Activated CD8-positive, alpha-beta memory T cell treated with anti-CD3 and anti-CD28 coated beads for 1 hour (primary cell): ENCODE measurements at places on chromosomes 13 and 19.
A peak's percentile ranks its signal among the peaks of the same experiment; 100 is the strongest.

DNA sequence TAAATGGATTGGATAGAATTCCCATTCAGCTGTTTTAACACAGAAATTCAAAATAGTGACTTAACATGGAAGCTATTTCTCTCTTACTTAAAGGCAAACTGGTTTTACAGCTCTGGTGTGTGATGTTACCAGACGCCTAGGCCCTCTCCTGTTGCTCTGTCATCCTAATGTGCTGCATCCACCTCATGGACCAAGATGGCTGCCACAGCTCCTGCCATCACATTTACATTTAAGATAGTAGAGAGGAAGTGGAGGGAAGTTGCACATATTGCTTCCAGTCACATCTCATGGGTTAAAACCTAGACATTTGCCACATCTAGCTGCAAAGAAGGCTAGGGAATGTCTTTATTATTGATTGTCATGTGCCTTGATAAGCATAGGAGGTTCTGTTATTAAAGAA, 157.5 kb downstream of the OXGR1 start:
- no peak for DNase-seq

GRCh38 chr13:21573920-21574712, 29.9 kb downstream of the MICU2 start:
- DNase-seq = no peak

DNA sequence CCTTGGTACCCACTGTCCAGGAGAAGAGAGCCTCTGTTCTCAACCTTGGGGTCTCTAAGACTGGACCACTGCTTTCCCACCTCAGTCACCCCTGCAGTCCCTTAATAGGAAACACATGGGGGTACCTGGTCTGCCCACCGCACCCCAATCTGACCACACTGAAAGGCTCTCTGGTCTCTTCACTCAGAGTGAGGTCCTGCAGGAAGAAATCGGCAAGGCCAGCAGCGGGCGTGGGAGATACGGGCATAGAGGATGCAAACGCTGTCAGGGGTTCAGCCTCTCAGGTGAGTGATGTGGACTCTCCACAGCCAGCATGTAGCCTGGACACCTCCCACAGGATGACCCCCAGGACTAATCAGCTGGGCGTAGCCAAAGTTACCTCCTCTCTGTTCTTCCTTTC, 3.5 kb downstream of the SIGLEC9 start:
- DNase-seq = no peak

GRCh38 chr13:106555631-106556328, 12.2 kb downstream of the ARGLU1 start:
- DNase-seq = no peak

- no peak for DNase-seq
These were observed 3.2 kb downstream of the CEBPA start for GRCh38 chr19:33299051-33299688.

DNA sequence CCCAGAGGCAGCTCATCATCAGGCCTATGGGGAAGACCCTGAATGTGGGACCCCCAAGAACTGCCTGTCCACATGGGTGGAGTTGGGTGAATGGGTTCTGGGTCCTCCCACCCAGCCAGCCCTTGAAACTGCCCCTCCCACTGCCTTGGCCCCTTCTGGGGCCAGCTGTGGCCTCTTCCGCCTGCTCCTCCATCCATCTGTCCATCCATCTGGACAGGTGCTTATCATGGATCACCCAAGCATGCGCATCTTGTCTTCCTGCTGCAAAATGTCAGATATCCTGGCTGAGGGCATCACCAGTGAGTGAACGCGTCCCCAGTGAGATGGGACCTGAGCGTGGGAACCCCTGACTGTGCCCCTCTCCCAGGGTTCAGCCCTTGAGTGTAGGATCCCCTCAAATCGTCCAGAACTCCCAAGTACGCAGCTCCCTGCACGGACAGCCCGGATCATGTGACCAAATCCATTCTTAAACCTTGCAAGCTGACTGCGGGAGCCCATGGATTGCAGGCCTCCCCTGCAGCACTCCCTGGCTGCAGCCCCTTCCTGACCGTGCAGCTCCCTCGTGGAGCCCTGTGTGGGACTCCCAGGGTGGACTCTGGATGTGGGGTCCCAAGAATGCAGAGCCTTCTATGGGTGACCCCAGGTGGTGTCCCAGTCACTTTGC, 2.0 kb downstream of the STXBP2 start:
- no peak for DNase-seq

DNA sequence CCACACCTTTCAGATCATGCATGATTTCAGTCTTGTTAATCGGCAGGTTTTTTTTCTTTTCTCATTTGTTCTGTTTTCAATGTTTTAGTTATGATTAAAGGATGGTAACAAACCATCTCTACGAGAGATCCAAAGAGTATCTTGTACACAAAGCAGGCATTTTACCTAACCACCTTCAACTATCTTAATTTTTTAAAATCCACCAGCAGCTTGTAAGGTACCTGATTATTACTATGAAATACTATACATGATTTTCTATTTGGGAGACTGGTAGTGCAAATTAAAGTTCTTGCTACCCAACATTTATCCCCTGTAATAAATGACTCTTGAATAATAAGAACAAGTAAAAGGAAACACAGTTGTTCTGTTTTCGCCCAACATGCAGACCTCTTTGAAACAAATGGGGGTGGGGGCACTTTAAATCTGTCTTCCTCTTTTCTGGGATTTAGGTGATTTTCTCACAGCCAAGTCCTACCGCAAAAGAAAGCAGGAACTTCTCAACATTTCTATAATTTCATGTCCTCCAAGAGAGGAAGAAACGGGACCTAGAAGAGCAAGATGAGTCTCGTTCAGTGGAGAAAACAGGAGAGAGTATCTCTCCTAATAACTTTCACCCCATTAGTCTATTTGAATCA, 3.6 kb downstream of the POU4F1 start:
- no peak for DNase-seq

GRCh38 chr13:39765801-39766463, 110.5 kb downstream of the COG6 start:
- no peak for DNase-seq

GRCh38 chr19:4707956-4708650, 15.5 kb downstream of the DPP9 start:
- no peak for DNase-seq

GRCh38 chr19:8518536-8518935, 4.6 kb upstream of the ZNF414 start:
- DNase-seq = no peak

- peak; percentile 35 for DNase-seq
These were observed at the start of gene CADM4 for GRCh38 chr19:43639519-43640423. CADM4 (minus strand) TSS chr19:43639850; CDS start chr19:43639790, 60 bp downstream.

DNA sequence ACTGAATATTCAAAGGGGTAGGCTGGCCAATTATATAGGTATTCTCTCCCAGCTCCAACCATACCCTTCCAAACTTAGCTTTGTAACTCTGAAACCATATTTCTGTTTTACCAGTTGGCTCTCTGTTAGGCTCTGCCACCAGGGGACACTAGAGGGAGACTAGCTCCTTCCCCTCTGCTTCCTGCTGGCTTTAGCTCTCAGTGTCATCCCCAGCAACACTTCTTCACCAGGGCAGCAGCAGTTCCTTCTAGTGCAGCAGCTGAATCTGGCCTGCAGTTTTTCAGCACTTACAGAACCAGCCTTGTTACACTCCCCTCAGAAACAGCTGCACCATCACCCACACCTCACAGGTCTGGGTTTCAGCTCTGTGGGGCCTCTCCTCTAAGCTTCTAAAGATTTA, 51.0 kb upstream of the DOCK9 start:
- no peak for DNase-seq

GRCh38 chr19:49579947-49580263, 451 bp downstream of the NOSIP start:
- no peak for DNase-seq

DNA sequence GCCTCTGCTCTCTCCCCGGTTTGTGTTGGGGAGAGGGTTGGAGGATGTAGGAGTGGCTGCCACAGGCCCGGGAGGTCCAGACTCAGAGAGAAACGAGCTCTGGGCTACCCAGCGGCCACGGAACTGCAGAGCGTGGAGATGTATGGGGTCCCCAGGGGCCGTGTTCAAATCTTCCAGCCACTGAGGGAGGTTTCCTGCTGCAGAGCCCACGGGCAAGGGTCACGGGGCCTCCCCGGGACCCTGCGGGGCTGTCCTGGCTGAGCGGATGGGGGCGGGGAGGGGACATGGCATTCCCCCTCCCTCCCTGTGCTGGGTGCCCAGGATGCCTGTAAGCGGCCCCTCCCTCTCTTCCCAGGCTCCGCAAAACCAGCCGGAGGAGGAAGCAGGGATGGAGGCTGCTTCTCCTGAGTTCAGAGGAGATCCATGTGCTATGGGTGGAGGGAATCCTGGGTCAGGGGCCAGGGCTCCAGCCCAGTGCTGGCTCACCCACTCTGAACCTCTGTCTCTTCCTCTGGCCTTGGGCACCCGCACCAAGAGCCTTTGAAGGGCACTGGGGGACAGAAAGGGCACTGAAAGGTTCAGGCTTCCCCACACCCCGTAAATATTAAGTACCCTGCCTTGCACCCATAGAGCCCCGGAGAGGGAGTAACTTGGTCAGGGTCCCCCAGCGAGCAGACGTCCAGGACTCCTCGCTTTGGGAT, 22.6 kb downstream of the SMIM24 start:
- DNase-seq = no peak

GRCh38 chr19:49469828-49470614, 4.0 kb upstream of the FLT3LG start:
- DNase-seq = peak; percentile 68

DNA sequence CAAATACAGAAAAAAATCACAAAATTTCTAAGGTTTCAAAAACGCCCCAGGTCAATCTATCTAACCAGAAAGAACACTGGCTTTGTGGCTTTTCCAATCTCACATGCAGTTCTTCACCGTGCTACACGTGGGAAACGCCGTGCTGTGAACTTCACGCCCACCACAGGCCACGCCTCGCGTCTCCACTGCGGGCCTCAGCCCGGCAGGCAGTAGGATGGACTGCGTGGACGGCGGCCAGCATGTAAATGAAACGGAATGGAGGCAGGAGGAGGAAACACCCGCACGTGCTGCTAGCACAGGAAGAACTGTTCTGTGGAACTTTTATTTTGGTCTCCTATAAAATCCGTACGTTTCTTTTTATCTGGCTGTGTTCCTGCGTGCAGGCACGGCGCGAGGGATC, 23.8 kb downstream of the ZNF787 start:
- no peak for DNase-seq

- DNase-seq = no peak
These were observed 6.3 kb upstream of the HCN2 start for GRCh38 chr19:583198-583967.

DNA sequence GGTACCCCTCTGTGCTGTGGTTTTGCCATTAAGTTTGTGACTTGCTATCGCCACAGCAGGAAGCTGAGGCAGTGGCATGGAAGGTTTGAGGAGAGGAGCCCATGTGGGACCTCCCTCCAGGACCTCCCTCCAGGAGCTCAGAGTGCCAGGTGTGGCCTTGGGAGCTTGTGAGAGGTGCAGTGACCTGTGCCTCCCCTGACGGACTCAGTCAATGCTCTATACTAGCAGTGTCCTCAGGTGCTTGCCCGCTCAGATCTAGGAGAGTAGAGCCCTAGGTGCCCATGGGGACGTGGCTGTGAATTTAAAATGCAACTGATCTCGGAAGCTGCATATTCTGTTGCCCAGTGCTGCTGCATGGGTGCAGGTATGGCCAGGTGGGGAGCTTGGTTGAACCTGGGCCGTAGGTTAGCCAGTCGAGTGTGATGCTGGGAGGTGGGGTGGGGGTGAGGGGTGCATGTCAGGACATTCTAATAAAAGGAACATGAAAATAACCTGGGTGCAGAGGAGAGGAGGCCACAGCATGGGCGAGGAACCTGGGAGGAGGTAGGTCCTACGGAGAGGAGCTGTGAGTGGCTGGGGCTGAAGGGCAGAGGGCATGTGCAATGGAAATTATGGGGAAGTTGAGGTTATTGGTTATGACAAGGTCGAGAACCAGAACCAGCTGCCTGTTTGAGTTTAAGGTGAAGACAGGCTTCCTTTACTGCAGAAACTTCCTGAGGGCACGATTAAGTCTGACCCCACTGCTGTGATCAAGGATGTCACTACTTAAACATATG, 41.6 kb downstream of the TEX29 start:
- DNase-seq = no peak

DNA sequence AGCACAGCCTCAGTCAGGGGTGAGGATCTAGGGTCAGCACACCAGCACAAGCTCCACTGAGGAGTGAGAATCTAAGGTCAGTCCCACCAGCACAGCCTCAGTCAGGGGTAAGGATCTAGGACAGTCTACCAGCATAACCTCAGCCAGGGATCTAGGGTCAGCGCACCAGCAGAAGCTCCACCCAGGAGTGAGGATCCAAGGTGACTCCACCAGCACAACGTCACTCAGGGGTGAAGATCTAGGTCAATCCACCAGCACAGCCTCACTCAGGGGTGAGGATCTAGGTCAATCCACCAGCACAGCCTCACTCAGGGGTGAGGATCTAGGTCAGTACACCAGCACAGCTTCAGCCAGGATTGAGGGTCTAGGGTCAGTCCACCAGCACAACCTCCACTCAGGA, 64.5 kb downstream of the RAB20 start:
- no peak for DNase-seq

GRCh38 chr19:38733493-38734175, 10.6 kb downstream of the CAPN12 start:
- DNase-seq = no peak

DNA sequence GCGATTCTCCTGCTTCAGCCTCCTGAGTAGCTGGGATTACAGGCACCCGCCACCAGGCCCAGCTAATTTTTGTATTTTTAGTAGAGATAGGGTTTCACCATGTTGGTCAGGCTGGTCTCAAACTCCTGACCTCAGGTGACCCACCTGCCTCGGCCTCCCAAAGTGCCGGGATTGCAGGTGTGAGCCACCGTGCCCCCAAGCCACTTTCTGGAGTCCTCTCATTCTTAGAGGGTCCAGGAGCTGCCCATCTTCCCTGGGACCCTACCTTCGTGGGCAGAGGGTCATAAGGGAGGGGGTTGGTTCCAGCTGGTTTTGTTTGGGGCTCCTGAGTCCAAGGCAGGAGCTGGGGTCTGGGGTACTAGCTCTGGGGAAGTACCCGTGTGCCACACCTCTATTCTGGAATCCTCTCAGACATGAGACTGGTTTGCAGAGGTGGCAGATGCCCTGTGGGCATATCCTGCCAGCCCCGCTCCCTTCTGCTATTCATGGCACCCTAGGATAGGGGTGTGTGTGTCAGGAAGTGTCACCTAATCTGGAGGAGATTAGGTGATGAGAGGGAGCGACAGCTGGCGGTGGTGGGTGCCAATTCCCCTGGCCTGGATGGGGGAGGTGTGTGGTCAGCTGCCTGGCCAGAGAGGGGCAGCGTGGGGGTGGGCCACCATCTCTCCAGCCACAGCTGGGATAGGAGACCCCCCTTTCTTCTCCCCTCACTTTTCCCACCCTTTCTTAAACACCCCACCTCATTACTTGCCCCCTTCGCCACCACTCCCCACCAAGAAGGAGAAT, 2.1 kb downstream of the PRMT1 start:
- no peak for DNase-seq

GRCh38 chr19:48714759-48715675, 4.5 kb downstream of the MAMSTR start:
- DNase-seq = no peak

DNA sequence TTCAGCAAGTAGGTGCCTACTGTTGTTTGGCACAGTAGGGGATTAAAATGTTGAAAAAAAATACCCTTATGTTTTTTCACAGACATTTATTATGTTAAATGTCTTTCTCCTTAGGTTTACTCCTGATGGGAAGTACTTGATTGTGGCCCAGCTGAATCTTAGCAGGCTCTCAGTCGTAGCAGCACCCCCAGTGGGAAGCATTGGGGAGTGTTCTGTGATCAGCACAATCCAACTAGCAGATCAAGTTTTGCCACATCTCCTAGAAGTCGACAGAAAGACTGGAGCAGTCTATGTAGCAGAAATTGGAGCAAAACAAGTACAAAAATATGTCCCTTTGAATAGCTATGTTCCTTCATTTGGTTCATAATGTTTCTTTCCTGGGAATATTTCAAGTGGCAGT, 9.3 kb downstream of the NHLRC3 start:
- no peak for DNase-seq
